ENCODE measurements at places on chromosomes 4 and X.

DNA sequence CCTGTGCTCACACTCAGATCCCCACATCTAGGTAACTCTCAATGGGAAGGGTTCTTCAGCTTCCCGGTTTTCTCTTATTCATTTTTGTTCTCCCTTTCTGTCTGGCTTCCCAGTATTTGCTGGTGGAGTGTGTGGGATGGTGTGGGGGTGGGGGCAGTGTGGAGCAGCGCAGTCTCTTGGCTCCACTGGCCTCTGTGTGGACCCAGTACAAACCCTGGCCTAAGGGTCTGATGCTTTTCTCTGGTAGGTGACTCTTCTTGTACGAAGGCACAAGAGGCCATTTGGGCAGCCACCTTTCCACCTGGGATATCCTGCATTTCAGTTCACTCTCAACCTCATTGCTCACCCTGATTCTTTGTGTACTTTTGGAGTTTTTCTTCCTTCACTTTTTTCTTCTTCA is 71.3 kb downstream of the NBDY start:
- DNase-seq = no peak

DNA sequence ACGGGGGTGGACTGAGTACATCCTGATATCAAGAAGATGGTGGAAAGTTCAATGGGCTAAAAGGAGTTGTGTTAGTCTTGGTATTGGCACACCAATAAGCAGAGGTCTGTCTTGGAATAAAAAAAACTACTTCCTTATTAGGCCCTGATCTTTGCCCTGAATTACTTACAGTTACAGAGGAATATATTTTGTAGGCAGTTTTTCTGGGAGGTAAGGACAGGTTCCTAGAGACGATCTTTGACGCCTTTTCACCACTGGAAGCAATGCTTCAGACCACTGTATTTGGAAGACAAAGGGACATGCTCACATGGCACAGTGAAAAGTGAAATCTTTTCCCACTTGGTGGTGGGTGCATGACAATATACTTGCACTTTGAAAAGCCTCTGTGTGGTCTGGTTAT is 618 bp upstream of the XK start:
- no peak for DNase-seq

DNA sequence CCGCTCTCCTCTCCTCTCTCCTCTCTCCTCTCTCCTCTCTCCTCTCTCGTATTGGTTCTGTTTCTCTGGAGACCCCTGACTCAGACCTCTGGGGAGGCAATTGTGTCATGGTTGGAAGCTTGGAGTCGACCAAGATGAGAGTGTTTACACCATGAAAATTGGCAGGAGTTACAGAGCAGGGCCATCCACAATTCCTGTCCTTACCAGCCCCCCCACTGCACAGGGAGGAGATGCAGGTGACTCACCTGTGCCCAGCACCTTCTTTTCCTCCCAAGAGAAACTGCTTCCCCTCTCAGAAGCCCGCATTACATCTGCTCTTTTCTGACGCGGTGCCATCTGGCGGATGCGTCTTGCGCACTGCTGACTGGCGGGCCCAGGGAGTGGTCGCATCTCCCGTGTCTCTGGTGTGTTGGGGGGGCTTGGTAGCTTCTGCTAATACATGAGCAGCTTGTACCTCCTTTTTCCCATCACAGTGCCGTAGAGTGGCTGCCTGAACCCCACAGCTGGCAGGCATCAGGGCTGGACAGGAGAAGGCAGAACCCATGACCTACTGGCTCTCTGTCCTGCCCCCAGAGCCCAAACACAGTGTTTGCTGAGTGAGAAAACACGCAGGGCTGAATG is 31.4 kb upstream of the GPR78 start:
- DNase-seq = no peak

GRCh38 chr4:20086067-20086798 is 165.5 kb upstream of the SLIT2 start:
- DNase-seq = no peak

DNA sequence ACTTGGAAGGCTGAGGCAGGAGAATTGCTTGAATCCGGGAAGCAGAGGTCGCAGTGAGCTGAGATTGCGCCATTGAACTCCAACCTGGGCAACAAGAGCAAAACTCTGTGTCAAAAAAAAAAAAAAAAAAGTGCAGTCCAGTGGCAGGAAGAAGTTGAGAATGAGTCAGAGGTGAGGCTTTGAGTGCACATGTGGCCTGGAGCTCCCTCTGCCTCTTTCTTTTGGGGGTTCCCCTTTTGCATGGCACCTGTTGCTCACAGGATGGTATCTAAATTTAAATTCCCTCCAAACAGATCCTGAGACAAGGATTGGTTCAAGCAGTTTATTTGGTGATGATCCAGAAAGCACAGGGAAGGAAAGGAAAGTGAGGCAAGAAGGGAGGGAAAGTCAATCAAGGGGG is 151.4 kb upstream of the STX18 start:
- no peak for DNase-seq

DNA sequence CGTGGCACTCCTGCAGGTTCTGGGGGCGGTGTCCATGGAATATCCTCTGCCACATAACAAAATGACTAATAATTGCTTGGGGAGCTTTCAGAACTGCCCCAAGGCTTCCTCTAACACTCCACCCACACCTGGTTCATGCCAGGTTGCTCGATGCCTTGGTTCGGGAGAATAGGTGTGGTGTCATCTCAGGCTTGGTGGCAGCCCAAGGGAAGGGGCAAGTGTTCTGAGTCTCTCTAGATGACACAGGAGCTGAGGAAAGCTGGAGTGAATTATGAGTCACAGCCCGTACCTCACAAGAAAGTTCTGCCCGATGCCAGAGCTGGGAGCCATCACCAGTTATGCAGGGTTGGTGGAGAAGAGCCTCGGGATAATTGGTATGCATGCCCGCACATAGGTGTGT is 14.7 kb downstream of the FTSJ1 start:
- no peak for DNase-seq

DNA sequence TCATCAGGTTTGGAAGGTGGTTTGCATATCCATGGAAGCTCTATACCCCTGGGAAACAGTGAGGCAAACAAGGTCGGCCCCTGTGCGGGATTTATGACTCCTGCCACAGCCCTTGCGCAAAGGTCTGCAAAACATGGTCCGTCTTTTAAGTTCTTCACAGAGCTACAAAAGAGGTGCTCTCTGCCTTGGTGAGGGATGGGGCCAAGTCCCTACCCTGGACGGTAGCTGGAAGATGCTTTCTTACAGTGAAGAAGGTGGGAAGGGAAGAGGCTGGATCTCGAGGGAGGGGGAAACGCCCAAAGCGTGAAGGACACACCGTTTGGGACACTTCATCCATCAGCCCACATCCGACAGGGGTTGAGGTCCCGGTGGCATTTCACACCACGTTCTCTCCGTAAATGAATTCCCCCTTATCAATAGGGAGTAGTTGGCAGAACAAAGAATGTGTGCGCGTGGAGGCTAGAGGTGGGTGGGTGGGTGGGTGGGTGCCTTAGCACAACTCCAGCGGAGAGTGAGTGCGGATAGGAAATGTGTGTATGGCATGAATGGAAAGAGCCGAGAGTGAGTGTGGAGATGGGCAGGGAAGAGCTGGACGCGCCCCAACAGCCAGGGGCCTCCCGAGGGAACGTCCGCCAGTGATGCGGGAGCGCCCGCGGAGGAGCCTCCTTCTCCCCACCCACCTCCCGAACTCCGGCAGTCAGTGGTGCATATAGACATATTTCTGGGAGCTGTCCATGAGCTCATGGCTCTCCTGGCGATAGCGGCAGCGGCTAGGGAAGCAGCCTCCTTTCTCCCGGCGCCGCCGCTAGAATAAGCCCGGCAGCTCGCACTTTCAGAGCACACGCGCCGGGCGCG is 68.3 kb downstream of the LARP7 start:
- no peak for DNase-seq

DNA sequence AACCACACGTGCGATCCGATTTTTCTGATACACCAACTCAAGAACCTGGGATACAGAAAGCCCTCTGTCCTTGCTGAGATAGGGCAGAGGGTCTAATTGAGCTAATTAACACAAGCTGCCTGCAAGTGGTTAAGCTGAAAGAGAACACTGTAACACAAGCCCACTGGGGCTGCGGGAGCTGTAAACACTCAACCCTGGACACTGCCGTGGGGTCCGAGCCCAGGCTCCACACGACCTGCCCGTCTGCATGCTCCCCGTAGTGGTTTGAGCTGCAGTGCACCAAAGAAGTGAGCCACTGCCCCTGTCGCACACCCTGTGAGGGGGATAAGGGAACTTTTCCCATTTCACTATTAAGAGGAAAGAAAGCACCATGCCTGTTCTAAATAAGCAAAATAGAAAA is 54.6 kb downstream of the SPANXN3 start:
- DNase-seq = no peak

DNA sequence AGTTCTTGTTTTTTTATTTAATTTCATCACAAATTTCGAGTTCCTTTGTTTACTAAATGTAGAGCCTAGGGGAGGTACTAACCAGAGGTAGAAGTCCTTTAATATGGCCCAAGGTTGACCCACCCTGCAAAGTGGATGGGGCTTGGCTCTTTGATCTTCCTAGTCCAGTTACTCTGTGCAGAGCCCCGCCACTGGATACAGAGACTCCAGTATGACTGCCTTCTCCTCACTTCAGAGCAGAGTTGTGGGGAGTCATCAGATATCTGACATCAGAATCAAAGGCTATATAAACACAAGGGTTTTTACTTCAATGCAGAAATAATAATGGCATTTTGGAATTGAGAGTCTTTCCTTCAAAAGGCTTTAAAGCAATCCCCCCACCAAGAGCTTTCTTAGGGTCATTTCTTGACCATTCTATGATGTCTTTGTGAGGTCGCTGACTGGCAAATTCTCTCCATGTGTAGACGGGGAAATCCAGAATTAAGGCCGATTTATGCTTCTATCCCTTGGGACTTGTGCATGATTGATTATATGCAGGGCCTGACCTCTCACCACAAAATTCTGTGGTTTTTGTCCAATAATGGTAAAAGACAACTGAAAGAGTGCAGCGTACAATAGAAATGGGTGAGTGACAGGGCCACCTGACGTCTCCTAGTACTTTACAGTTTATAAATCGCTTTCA is 88.3 kb upstream of the CITED1 start:
- DNase-seq = no peak

DNA sequence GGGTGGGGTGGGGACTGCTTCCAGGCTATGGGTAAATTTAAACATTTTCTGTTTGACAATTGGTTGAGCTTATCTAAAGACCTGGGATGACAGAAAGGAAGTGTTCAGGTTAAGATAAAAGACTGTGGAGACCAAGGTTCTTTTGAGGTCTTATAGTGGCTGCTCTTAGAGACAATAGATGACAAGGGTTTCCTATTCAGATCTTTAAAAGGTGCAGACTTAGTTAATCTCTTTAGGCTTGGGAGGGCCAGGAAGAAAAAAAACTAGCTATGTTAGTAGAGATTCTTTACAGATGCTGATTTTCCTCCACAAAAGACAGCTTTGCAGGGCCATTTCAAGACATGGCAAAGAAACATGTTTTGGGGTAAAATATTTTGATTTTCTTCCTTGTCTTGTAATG is 972.5 kb downstream of the CCSER1 start:
- DNase-seq = no peak

- no peak for DNase-seq
Measured at GRCh38 chr4:130186931-130187330, 1091.0 kb downstream of the C4orf33 start.
